ENCODE measurements at places on chromosomes 16 and 17.
A peak's percentile ranks its signal among the peaks of the same experiment; 100 is the strongest.

GRCh38 chr17:54944796-54945195 lies 23.7 kb downstream of the COX11 start:
- no peak for DNase-seq

GRCh38 chr16:86406056-86406455 lies 104.3 kb upstream of the FOXF1 start:
- no peak for DNase-seq

DNA sequence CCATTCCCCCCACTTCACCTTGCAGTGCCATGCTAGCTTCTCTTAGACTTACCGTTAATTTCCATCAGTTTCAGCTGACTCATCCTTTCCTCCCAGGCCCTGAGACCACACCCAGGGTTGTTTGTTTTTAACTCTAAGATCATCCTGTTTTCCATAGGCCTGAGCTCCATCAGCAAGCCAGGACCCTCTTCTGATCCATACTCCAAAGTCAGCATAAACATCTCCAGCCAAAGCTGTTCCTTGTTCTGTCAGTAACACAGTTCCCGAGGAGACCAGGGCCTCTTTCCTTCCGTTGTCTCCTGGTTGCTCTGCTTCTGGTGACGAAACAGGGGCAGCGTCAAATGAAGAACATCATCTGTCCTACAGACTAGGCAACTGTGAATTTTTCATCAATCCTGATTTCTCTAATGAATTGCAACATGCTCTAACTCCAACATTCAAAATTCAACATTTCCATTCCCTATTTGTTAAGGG lies 83.8 kb upstream of the HNF1B start:
- no peak for DNase-seq

DNA sequence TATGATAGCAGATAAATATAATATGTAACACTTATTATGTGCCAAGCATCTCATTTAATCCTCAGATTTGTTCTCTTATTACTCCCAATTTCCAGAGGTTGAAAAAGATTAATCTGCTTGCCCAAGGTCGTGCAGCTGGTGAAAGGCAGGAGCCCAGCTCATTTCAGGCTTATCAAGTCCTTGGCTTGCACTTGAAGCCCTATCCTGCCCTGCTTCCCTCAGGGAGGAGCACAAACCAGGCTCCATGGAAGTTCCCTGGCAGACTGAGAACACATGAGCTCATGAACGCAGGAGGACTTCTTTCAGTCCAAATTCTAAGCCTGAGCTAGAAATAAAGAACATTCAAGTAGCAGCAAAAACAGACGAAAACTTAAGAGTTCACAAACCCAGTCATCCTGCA lies 74.8 kb downstream of the USP31 start:
- DNase-seq = no peak

DNA sequence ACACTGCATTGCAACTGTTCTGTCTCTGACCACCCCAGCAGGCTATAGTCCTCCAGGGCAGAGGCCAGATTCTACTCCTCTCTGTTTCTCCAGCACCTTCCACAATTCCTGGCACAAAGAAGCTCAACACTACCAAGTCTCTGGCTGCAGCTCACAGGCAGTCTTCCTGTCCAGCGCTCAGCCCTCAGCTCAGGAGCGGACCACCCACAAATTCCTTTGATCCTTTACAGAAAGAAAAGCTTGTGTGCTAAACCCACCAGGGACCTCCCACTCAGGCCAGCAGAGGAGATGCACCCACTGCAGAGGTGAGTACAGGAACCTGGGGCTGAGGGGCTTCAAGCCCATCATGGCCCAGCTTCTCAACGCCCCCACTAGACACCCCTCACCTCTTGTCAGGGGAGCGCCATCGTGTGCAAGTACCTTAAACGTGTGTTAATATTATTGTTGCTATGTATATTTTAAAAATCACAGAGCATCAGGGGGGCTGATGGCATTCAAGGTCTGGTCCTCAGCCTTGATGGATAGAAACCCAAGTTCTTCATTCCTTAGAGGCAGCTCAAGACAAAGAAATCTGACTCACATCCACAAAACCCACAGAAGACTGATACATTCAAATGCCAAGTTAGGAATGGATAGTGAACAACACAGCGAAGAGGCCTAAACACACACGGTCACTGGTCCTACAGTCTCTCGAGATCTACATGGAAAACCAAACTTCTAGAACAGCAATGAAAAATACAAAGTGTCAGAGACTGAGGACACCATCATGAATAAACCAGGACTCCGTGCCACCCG lies 8.4 kb downstream of the HSDL1 start:
- no peak for DNase-seq

GRCh38 chr17:75645501-75645888 lies 12.3 kb downstream of the SMIM5 start:
- peak; percentile 97 for DNase-seq

GRCh38 chr16:67907397-67908180 lies 14.5 kb downstream of the PSKH1 start:
- no peak for DNase-seq

DNA sequence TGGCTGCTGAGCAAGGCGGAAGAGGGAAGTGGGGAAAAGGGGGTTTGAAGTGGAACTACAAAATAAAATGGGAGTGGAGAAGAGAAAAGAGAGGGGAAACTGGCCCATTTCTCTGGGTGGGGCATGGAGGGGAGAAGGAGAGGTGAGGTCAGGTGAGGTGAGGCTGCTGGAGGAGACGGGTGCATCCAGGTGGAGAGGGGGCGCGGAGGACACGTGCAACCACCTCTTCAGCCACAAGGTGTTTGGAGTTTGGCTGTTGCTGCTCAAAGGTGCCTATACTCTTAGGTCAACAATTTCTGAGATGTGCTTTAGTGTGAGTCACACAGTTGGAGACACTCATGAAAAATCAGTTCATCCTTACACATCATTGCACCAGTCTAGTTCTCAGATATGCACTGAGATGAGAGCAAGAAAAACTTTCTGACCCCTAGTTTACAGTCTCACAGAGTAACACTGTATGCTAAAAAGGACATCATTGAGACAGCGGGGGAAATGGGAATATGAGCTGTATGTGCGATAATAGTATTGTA lies 4.8 kb downstream of the SLC6A4 start:
- DNase-seq = no peak

DNA sequence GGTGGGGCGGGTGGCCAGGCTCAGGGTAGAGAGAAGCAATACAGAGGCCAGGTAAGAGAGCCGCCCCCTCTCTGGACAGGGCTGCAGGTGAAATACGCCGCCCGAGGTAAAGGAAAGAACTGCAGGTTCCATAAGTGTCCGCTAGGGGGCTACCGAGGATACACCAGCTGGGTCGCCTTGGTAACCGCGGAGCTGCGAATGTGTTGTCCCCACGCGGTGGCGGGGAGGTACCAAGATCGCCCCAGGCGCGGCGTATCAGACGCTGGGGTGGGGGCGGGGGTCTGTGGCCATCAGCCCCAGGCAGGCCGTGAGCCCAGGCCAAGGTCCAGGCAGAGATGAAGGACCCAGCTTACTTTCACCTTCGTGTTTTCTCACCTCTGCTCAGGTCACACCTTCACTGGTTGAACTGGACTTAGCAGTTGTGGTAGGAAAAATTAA lies 18.4 kb upstream of the ZFP90 start:
- peak; percentile 94 for DNase-seq

GRCh38 chr16:89139907-89140361 lies 31.6 kb upstream of the CDH15 start:
- no peak for DNase-seq

DNA sequence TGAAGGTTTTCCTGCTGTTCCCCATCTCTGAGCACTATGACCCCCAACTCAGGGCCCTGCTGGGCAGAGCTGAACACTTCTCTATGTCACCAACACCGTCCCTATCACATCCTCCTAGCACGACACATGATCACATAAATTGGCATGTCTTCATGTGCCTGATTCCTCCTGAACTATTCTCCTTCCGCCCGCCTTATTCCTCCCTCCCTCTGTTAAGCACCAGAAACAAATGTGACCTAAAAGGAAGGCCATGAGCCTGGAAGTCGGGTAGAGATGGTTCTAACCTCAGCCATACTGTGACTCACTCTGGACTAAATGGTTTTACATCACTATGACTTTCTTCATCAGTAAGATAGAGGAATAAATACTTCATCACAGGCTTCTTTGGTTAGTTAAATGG lies 80.8 kb upstream of the DYNLRB2 start:
- DNase-seq = no peak

- DNase-seq = peak; percentile 79
Observed at GRCh38 chr17:33750943-33751701, 458.0 kb upstream of the ASIC2 start.

DNA sequence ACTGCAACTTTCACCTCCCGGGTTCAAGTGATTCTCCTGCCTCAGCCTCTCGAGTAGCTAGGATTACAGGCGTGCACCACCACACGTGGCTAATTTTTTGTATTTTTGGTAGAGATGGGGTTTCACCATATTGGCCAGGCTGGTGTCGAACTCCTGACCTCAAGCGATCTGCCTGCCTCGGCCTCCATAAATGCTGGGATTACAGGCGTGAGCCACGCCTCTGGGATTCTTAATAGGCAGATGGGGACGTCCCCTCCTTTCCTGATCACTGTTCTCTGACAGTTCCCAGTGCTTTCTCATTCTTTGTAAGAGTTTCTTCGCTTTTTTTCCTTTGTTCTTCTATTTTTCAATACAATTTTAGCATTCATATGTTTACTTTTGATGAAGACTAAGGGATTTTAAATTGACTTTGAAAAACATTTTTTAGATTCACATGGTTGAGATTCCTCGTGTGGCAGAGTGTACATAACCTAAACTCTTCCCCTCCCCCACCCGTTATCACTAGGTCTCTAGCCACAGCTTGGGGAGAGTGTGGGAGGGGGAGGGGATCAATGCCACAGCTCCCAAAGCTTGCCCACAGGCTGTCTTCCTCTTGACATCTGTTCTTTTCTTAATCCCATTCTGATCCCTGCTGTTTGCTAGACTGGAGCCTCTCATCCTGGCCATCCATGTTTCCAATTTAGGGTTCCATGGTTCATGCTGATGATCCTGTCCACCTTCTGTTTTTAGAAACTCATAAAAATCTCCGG lies 11.0 kb downstream of the ADORA2B start:
- peak; percentile 58 for DNase-seq

DNA sequence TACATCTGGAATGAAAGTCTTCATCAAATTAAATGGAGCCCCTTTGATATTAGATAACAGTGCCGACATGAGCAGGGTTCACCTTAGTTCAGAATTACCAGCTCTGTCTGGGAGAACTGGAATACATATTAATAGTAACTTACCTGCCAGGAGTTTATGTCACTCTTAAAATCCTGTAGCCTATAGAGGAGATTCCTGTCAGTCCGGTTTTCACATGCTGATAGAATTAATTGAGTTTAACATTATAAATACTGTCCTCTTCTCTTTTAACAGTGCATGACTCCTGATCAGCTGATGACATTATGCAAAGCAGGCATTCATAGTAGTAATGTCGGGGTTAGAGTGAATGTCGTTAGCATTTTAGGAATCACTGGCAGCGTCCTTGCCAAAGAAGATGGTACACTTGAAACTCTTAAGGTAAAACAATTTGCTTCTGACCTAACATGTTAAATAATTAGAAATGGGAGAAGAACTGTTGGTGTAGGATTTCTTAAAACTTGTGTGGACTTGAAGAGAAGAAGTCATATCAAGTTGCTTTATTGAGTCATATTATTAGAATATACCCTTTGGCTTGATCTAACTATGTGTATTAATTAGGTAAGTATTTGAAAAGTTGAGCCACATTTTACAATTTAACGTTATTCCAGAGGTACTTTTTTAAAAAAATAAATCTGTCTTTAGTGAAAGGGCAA lies 34.3 kb downstream of the HEATR3 start:
- no peak for DNase-seq

DNA sequence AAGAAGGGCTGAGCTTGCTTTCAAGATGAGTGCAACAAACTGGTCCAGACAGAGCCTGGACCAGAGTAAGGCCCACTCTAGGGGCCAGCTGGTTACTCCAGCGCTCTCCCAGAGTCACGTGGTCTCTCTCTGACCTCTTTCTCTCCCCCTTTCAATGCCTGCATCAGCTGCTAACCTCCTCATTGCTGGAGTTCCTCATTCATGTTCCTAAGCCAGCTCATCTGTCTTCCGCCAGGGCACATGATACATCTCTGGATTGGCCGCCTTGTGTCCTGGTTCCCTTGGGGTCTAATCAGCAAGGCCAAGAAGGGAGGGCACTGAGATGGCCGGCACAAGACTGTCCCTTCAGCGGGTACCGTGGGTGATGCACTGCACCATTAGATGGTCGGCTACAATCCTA lies 26.9 kb upstream of the ZFP90 start:
- DNase-seq = no peak

DNA sequence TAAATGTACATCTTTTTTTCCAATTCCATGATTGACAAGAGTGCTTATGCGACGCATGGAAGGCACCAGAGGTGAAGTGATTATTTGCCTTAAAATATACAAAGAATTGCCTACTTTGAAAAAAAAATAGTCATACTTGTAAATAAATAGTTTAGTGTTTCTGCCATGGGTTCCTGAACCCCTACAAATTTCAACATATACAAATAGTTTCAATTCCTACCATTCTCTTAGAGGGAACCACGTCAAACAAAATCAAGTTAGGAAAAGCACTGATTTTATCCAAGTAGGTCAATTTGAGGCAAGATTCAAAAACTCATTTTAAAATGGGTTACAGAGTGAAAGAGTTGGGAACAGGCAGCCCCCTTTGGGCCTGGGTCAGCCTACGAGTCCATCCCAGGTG lies 11.7 kb downstream of the CMTM3 start:
- DNase-seq = no peak

DNA sequence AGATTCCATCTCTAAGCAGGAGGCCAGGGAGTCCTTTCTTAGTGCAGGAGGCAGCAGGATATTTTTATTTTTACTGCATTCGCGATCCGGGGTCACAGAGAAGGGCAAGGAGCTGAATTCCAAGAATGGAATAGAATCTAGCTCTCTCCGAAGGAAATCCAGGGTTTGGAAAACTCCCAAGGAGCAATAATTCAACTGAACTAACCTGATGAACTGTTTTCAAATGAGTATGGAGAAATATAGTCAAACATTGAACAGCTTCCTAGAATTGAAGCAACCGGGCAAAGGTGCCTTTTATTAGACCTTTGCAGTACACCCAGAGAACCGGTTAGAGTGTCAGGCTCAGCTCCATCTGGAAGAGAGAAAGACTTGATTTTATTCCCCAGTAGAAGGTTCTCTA lies 120.7 kb upstream of the MAF start:
- no peak for DNase-seq

DNA sequence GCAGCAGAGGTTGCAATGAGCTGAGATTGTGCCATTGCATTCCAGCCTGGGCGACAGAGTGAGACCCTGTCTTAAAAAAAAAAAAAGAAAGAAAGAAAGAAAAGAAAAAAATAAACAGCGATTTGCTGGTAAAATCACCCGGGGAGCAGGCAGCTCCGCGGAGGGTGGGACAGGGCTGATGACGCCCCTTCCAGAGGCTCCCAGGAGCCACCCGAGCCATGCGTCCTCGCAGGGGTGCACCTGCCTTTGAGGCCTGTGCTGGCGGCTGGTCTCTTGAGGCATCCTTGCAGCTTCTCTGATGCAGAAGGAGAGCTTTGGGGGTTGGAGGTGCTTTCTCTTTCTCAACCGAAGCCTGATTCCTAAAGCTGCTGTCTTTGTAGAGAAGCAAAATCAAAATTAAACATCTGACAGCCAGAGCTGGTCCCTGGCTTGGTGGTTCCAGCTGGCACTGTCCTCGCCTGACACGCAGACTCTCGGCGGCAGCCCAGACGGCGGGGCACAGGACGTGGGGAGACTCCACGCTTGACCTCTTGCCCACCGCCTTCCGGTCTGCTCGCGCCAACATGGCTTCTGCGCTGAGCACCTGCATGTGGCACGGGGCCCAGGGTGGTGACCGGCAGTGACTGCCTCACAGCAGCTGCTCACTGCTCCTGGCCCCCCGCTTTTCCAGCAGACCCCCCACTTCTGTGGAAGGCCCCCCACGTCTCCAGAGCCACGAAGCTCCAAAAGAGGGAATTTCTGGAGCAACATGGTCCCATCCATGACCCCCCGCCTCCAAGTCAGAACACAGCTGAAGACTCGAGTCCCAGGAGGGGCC lies 6.6 kb downstream of the UTS2R start:
- no peak for DNase-seq

Measured in islet precursor cell (in vitro differentiated cells).